ENCODE measurements at places on chromosomes 1 and 21.

DNA sequence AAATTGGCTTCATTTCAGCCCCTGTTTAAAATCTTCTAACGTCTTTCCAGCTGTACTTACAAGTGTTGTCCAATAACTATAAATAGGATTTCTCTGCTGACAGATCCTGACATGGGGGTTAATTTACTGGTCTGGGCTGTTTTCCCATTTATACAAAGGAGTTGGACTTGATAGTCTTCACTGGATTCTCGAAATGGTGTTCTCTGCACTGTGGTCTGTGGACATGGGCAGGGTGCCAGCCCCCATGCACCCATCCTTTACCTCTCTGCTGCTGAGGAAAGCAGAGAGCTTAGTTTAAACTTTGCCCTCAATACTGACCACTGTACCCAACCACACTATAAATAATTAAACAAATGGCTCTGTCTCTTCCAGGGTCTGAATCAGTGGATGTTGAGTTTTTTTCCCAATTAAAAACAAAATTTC, 5.2 kb downstream of the DIO1 start:
- no peak for DNase-seq

- DNase-seq = no peak
Observed at GRCh38 chr21:31034378-31034777, 3.9 kb downstream of the KRTAP19-8 start.

DNA sequence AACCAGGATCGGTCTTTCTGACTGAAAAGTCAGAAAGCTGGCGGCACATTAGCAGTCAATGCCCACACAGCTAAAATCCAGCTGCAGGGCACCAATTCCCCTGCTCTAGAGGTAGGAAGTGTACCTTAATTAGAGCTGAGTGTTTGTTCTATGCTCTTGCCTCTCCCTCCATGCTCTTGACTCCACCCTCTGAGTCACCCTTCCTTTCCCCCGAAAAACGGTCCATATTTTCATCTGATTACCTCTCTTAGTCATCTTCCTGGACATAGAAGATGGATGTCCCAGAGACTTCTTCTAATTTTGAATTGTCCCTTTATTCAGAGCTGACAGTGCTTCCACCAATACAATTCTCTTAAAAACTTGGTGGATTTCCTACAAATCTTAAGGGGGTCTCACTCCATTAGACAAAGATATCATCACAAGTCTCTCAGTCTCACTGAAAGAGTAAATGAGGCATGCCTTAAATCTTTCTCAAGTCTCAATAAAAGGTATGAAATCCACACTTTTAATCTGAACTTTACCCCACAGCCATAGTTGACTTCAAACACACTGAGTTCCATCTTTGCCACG, 44.1 kb upstream of the SLC19A1 start:
- DNase-seq = no peak

GRCh38 chr1:202135221-202135721, 9.3 kb downstream of the ARL8A start:
- peak; percentile 40 for DNase-seq

DNA sequence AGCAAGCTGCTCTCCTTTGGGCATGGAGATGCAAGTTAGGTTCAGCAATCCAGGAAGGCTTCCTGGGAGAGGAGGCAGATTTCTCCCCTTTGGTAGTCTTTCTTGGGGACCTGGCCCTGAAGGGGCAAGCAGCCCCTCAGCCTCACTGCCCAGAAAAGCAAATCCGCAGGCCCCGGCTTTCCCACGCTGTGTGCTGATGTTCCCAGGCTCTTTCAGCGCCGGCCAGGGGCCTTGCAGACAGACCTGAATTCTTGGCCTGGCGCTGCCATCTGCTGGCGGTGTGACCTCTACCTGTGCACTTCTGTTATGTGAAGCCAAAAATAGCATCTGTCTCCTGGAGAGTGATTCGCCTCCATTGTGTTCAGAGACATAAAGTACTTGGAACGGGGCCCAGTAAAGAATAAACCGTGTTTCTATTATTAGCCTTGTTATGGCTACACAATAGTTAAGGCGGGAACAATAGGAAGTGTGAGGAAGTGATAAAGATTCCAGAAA, 64.8 kb downstream of the ALPL start:
- no peak for DNase-seq

- DNase-seq = no peak
Observed at GRCh38 chr1:230345139-230345885, 80.8 kb downstream of the PGBD5 start.

- no peak for DNase-seq
Observed at GRCh38 chr1:234735916-234736315, 125.9 kb upstream of the IRF2BP2 start.

DNA sequence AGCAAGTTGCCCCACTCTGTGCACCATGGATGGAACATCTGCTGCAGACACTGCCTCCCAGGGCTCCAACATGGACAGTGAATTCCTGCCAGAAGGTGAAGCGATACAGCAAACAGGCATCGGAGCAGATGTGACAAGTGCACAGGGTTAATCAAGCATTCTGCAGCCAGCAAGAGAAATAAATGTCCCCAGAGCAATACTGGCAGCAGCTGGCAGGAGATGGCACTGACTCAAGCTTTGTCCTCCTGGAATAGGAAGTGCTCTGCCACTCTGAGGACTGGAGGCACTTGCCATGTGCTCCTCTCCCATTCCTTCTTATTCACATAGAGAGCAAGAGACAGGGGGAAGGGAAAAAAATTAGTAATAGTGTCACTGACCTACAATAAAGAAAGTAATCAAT, 402.7 kb upstream of the DAB1 start:
- DNase-seq = no peak

GRCh38 chr1:177181280-177181630, 10.5 kb downstream of the BRINP2 start:
- DNase-seq = no peak

DNA sequence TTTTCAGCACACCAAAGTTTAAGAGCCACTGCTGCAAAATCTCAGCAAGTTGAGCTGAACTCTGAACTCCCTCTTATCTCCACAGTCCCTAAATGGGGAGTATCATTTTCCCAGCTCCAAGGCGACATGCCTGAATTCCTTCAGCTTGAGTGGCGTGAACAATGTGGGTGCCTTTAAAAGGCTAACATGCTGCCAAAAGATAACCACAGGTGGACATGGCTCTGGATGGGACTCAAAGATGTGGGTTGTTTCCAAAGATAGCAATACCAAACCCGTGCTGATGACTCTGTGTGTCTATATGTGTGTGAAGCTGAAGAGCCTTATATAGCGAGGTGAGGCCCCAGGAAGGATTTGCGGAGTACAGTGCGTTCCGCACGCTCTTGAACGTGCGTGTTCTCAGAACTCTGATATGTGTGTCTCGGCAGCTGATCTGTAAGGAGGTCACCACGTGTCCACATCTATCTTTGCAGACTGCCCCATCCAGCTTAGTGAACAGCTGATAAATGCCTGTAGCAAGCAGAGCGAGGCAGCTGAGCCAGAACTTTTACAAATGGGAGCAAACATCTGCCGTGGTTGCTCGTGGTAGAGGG, 189.2 kb downstream of the DYRK1A start:
- DNase-seq = no peak

DNA sequence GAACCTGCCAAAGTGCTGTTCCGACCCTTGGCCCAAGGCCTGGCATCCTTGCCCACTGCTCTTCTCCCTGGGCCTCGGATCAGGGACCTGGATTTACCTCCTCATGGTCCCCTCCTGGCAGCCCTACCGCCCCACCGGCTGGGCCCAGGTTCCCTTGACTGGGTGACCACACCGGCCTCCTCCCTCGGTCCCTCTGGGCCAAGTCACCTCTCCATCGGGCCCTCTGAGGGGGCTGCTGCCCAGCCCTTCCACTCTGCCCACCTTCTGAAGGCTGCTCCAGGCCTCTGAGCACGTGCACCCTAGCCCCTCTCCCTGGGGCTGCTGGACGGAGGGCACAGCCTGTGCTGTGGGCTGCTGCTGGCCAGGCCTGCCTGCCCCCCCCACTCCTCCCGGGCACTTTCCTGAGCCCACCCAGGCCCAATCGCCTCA, 9.3 kb upstream of the MMEL1 start:
- DNase-seq = no peak

- DNase-seq = no peak
Observed at GRCh38 chr1:117128323-117129079, 7.0 kb upstream of the TRIM45 start.

DNA sequence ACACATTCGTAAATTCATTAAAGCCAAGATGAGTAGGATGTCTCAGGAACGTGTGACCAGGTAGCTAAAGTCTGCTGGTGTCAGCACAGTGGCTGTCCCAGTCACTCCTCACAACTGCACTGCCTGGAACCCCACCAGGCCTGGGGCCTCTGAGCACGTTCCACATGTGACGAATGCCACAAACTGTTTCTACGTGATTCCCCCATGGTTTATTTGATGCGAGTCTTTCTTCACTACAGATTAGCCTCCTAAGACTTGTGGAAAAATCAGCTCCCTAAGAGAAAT, 33.2 kb downstream of the PRDM15 start:
- DNase-seq = no peak

DNA sequence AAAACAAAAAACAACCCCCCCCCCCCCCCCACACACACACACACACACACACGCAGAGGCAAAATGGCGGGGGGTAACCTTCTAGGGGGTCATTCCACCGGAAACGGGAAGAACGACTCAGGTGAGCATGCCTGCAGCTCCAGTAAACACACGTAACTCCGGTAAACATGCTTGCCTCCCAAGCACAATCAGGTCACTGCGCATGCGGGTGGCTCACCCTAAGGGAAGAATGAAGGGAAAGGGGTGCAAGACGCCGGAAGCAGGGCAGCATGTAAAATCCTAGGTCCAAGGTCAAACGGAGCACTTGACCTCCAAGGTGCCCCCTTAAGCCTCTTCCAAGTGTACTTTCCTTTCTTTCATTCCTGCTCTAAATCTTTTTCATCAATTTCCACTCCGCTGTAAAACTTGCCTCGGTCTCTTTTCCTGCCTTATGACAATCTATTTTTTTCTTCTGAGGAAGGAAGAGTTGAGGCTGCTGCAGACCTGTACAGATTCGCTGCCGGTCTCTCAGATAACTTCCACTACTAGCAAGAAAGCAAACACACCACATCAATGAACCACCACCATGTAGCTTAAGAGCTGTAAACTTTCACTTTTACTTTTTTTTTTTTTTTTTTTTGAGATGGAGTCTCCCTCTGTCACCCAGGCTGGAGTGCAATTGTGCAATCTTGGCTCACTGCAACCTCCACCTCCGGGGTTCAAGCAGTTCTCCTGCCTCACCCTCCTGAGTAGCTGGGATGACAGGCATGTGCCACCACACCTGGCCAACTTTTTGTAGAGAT, 21.0 kb upstream of the CBR3 start:
- DNase-seq = no peak

- no peak for DNase-seq
Observed at GRCh38 chr1:170931650-170932049, 3.7 kb upstream of the MROH9 start.

DNA sequence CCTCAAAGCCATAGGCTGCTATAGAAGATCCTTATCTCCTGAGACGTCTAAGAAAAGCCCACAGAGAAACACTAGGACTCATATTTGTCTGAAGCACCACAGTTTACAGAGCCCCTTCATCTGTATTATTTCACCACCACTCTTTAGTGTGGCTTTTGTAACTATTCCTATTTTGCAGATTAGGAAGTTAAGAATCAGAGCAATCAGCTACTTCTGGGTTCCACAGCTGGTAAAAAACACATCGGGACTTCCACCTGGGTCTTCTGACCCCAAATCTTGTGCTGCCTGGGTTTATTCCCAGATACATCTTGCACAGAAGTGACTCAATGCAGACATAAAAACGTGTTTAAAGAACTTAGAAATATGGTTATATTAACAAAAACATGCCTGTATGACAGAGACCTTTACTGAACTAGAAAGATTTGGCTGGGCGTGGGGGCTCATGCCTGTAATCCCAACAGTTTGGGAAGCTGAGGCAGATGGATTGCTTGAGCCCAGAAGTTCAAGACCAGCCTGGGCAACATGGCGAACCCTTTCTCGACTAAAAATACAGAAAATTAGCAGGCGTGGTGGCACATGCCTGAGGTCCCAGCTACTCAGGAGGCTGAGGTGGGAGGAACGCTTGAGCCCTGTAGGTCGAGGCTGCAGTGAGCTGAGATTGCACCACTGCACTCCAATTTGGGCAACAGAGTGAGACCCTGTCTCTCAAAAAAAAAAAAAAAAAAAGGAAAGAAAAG, 40.9 kb downstream of the ELK4 start:
- DNase-seq = no peak

DNA sequence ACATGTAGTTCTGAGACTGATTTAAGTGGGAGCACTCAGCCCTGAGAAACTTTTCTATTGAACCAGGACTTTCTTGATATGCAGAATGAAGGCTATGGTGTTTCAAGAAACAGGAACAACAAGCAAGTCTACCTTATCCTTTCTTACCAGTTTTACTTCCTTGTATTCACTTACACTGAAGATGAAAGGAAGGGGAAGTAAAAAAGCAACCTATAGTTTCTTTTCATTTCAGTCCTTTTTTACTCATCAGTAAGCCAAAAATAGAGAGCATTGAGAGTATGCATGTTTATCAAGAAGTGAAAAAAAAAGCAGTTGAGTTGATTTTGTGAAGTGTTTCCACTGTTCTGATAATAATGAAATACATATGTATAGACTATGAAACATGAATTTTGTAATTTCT, 1010.3 kb downstream of the AMY1C start:
- DNase-seq = no peak

DNA sequence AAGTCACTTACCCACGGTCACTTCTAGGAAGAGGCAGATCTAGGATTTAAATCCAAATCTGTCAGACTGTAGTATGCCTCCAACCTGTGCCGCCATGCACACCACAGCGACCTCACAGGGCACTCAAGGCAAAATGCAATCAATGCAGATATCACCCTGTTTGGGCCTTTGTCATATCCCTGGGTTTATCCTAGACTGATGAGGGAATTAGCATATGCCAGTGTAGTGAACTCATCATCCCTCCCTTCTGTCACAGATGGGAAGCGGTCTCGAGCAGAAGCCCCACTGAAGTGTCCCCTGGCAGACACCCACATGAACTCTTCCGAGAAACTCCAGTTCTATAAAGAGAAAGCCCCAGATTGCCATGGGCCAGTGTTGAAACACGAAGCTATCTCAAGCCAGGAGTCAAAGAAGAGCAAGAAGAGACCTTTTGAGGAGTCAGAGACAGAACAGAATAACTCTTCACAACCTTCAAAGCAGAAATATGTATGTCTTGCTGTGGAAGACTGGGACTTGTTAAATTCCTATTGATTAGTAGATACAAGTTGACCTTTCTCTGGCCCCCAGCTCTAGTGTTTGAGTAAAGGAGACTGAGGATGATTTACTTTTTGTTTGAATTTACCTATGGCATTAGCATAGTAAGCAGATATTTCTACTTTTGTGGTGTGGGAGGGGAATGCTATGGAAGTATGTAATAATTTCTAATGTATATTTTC, 21.4 kb downstream of the LRRC42 start:
- DNase-seq = no peak

- no peak for DNase-seq
Observed at GRCh38 chr1:160539990-160540858, 17.2 kb upstream of the SLAMF6 start.

Measured in smooth muscle cell of the brain vasculature (primary cell).